Astrocyte (in vitro differentiated cells and primary cell): ENCODE measurements at places on chromosomes 6 and 20. TPM values are rescaled to one million over a fixed set of nuclear protein-coding genes. Genes with fewer than 3 reads are reported as not detected.

The PRELID3B gene
- total RNA-seq = 55.1 and 68.8 TPM in 2 replicates

DNA sequence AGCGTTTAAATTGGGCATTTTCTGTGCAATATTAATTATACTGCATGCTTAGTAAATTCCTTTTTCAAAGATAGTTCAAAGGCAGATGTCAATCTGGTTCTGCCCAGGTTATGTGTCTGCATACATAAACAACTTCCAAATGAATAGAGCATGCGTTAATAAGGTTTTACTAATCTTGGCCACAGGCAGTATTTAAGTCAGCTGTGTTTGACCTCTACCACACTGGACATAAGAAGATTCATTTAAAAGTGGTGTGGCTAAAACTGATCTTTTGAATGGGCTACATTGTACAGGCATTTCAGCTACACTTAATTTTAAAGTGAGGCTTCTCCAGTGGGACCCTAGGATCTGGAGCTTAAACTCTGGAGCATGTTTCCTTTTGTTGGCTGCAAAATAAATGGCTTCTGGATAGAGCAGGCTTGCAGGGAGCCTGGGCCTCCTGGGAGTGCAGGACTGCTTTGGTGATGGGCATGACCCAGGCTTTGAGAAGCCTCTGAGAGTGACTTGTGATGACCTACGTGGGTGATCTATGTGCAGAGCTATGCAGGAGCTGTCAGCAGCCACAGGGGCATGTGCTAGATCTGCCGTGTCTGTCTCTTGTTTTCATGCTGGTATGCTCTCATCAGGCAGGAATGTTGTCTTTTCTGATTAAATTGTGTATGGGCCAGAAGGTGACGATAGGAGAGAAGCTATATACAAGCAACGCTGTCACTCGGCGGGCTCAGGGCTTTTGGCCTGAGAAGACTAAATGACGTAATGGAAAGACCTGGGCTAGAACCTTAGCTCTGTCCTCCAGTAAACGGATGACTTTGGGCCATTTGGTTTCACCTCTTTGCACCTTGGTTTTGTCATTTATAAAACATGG is 331.2 kb downstream of the QKI start:
- H3K36me3 ChIP-seq = no peaks in the 10 kb centered on the region
- peak; percentile 96 for DNase-seq
- H3K27me3 ChIP-seq = peaks cover 5% of the 10 kb centered on the region
- peaks cover 14% of the 10 kb centered on the region for H3K4me1 ChIP-seq
- peak overlapping the region; percentile 28 for H3K27ac ChIP-seq

DNA sequence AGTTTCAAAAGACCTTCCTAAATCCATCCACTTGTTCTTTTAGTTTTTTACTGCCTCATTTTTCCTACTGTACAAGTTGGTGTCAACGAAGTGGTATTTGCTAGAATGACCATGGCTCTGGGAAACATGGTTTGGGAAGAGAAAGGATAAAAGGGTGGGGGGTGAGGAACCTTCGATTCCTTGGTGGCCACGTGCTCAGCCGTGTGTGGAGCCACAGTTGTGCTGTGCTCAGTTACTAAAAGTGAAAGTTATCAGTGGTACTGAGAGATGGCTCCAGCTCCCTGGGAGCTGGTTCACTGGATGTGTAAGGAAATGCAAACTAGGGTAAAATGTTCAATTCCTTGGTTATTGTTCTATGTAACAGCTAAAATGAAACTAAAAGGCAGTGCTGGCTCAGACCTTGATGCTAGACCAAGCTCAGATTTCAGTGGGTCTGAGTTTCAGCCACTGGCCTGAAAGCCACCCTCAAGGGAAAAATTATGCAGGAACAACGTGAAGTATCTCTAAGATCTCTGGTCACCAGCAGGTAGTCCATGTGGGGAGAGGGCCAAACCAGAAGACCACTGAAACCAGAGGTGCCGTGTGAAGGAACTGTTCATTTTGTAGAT is 7.4 kb upstream of the SLC22A2 start:
- H3K4me3 ChIP-seq = no peak overlapping the region
- no peak for DNase-seq
- no peaks in the 10 kb centered on the region for H3K4me1 ChIP-seq
- no peaks in the 10 kb centered on the region for H3K36me3 ChIP-seq
- no peak overlapping the region for H3K27ac ChIP-seq

GRCh38 chr6:45801471-45802289 is 214.0 kb downstream of the CLIC5 start:
- H3K36me3 ChIP-seq = no peaks in the 10 kb centered on the region
- DNase-seq = peak; percentile 31
- no peaks in the 10 kb centered on the region for H3K4me1 ChIP-seq

The PDCD2 gene
- total RNA-seq = 60.2 and 68.4 TPM in 2 replicates

DNA sequence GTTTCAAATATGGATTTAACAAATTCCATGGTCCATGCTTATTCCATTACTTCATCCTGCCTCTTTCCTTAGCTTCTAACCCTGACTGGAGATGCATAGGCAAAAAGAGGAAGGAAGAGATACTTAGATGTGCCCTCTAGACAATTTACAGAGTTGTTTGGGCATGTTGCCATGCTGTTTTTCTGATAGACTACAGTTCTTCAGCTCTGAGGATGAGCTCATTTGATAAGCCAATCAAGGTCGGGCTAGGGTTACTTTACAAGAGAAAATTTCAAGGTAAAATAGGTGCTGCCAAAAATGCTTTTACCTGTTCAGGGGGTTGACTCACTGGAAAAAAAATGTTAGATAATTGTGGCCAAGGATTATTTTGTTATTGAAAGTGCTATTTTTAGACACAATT is 5.9 kb downstream of the HCRTR2 start:
- H3K4me3 ChIP-seq = no peak overlapping the region
- no peak for DNase-seq
- peaks cover 7% of the 10 kb centered on the region for H3K27me3 ChIP-seq
- H3K4me1 ChIP-seq = no peaks in the 10 kb centered on the region

The ECT2L gene
- total RNA-seq = not detected in 2 replicates

DNA sequence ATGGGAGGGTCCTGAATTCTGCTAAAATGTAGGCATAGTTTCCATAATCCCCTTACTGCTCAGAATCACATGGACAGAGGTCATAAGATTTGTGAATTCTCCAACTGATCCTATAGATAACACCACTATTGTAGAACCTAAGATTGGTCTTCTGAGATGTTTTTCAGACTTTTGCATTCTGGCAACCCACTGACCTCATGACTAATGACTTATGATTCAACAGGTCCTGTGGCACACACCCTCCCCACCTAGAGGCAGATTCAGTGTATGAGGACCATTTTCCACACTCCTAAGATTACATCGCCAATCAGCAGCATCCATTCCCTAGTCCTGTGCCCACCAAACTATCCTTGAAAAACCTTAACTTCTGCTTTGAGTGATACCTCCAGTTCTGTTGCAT is 207.2 kb downstream of the BTBD9 start:
- H3K27ac ChIP-seq = no peak overlapping the region
- H3K36me3 ChIP-seq = no peaks in the 10 kb centered on the region
- H3K4me3 ChIP-seq = no peak overlapping the region
- peaks cover 4% of the 10 kb centered on the region for H3K4me1 ChIP-seq

GRCh38 chr6:167941822-167942221 is 55.6 kb upstream of the KIF25 start:
- H3K4me1 ChIP-seq = no peaks in the 10 kb centered on the region
- H3K27me3 ChIP-seq = no peaks in the 10 kb centered on the region
- H3K27ac ChIP-seq = no peak overlapping the region
- no peak for DNase-seq
- H3K36me3 ChIP-seq = peaks cover 11% of the 10 kb centered on the region

The BPI gene
- not detected in 2 replicates for total RNA-seq

- no peak overlapping the region for H3K4me3 ChIP-seq
- H3K4me1 ChIP-seq = no peaks in the 10 kb centered on the region
- H3K27me3 ChIP-seq = no peaks in the 10 kb centered on the region
- H3K27ac ChIP-seq = no peak overlapping the region
Observed at GRCh38 chr6:43614396-43614730, 14.7 kb downstream of the GTPBP2 start.
